Neural crest cell (in vitro differentiated cells): ENCODE measurements at places on chromosomes 2 and 18. TPM values are rescaled to one million over a fixed set of nuclear protein-coding genes. Genes with fewer than 3 reads are reported as not detected.

The IHH gene
- total RNA-seq: 0.16 TPM in 1 of 2 replicates, not detected in the other

The MOGAT1 gene
- 0.30 TPM in 1 of 2 replicates, not detected in the other for total RNA-seq

DNA sequence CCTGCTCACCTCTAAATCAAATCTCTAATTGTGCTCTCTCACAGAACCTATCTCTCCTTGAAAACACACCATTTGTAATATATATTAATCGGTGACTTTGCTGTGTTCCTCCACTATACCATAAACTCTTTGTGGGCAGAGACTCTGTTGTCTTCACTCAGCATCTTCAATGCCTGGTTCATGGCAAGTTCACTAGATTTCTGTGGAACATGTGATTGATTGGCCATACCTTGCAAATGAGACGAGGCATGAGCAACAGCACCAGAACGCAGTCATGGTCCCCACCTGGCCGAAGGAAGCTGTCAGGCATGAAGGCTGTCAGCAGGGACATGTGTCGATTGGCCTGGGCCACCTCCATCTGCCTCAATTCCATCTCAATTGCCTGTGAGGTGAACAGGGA lies 11.6 kb downstream of the DCTN1 start:
- no peak overlapping the region for H3K27ac ChIP-seq
- DNase-seq: no peak
- H3K4me1 ChIP-seq: peaks cover 3% of the 10 kb centered on the region
- no peak overlapping the region for H3K4me3 ChIP-seq
- H3K36me3 ChIP-seq: peaks cover 25% of the 10 kb centered on the region
- H3K27me3 ChIP-seq: no peaks in the 10 kb centered on the region

The SCYGR4 gene
- total RNA-seq: not detected in 2 replicates

DNA sequence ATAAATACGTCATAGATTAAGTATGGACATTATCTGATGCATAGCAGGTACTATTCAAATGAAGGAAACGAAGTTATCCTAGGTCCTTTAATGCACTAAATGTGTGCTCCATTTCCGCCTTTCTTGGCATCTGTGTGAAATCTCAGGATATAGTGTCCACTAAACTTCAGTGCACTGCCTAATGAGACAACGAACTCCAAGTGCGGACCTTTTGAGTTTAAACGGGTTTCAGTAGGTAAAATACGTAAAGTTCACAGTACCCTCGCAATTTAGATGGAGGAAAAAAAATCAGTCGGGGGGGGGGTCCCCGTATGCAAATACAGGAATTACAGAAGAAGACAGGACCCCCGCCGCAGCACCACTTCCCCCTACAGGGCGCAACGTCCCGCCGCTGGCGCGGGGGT lies 729 bp upstream of the REL start:
- H3K36me3 ChIP-seq: no peaks in the 10 kb centered on the region
- H3K27ac ChIP-seq: peak overlapping the region; percentile 79
- no peak for DNase-seq
- H3K27me3 ChIP-seq: no peaks in the 10 kb centered on the region
- H3K4me1 ChIP-seq: peaks cover 24% of the 10 kb centered on the region
- H3K4me3 ChIP-seq: peak overlapping the region; percentile 93

DNA sequence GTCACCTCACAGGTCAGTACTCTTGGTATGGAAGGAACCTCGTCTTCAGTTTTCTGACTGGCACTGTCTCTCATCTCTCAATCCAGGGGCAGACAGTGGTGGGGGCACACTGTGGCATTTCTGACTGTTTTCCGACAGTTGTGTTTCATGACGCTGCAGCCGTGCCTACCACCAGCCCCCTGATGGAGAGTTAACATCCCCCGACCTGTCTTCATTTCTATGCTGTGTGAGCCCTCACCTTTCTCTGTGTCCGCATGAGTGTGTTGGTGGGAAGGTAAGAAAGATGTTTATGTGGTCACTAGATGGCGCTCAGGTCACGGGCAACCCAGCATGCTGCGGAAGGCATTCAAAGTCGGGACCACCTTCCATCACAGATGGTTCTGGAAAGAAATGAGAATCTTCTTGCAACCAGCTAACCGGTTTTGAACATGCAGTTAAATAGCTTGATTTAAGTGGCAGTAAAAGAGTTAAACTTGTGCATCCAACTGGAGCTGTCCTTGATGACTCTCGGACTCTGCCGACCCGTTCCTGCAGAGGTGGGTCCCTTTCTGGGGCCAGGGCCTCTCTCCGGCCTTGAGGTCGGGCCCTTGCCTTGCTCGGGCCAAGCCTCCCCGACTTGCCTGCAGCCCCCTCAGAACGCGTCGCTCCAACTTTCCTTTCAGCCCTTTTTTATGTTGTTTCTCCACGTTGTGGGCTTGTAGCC lies 92.4 kb downstream of the DYSF start:
- no peak overlapping the region for H3K27ac ChIP-seq
- peaks cover 22% of the 10 kb centered on the region for H3K4me1 ChIP-seq
- H3K36me3 ChIP-seq: peaks cover 4% of the 10 kb centered on the region

GRCh38 chr2:106745468-106745867 lies 140.5 kb downstream of the ST6GAL2 start:
- H3K27me3 ChIP-seq: no peaks in the 10 kb centered on the region
- no peaks in the 10 kb centered on the region for H3K36me3 ChIP-seq
- no peak overlapping the region for H3K27ac ChIP-seq
- DNase-seq: no peak
- H3K4me1 ChIP-seq: no peaks in the 10 kb centered on the region

DNA sequence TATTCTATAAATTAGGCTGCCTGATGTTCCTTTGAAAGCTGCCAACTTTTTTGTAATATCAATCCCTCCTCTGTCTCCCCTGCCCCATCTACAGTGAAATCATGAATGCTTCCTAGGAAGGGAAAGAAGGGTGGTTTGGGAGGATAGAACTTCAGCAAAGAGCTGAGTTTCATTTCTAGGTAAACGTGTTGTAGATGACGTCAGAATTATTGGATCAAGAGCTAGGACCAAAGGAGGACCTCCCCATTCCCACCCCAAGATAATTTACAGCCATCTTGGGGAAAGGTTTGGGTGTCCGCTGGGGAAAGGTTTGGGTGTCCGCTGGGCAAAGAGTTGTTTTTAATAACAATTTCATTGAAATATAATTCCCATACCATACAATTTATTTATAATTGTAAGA lies 11.2 kb upstream of the ANKRD53 start:
- peaks cover 2% of the 10 kb centered on the region for H3K36me3 ChIP-seq
- H3K4me3 ChIP-seq: no peak overlapping the region
- H3K4me1 ChIP-seq: peaks cover 7% of the 10 kb centered on the region
- no peak for DNase-seq

The CD28 gene
- total RNA-seq: not detected in 2 replicates

The FBLN7 gene
- total RNA-seq: 19.1 and 21.4 TPM in 2 replicates

DNA sequence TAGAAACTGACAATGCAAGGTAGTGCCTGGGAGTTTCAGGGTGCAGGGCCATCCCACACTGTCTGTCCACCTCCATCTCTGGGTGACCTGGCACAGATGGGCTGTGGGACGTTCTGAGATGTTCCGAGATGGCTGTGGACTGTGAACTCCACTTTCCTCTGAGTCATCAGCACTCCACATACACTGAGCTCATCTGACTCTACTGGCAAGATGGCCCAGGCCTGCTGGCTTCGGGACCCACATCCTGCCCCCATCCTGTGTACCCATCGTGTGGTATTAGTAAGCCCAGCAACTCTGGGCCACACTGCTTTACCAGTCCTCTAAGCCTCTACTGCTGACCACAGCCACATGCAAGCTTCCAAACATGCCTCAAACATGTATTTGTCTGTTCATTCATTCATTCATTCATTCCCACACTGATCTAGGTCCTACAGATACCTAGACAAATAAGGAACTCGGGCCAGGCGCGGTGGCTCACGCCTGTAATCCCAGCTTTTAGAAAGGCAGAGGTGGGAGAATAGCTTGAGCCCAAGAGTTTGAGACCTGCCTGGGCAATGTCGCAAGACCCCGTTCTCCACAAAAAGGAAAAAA lies 124.8 kb upstream of the CXCR4 start:
- H3K27me3 ChIP-seq: no peaks in the 10 kb centered on the region
- peaks cover 46% of the 10 kb centered on the region for H3K4me1 ChIP-seq
- no peak overlapping the region for H3K27ac ChIP-seq

DNA sequence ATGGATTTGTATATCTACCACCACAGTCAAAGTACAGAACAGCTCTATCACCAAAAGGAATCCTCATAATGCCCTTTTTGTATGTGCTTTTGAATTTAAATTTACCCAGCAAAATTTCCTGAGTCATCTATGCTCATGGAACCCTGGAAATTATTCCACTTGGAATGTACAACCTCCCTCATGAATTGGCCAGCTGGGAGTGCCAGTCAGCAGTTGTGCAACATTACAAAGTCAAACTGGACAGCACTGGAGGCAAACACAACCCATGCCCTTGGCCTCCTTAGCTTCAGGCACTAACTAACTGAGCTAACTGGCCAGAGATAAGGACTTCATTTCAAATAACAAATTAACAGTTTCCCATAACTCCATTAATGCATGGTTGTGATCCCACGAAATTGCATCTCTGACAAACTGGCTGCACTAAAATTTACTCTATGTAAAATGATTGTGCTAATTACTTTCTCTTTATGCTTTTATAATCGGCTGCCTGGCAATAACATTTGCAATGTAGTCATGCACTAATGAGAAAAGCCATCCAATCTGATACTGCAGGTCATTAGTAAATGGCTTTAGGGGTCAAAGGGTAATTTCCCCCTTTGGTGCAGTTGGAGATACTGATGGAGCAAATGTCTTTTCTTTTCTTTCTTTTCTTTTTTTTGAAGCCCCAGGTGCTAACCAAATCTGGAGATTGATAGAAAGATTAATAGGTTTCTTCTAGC lies 270.5 kb downstream of the ACTR3 start:
- no peaks in the 10 kb centered on the region for H3K4me1 ChIP-seq
- H3K27me3 ChIP-seq: no peaks in the 10 kb centered on the region
- DNase-seq: no peak
- H3K36me3 ChIP-seq: no peaks in the 10 kb centered on the region
- H3K27ac ChIP-seq: no peak overlapping the region

- H3K4me3 ChIP-seq: peak within 1 kb of the TSS; percentile 92
- H3K36me3 ChIP-seq: no peaks in the 10 kb centered on the region
- peak within 1 kb of the TSS; percentile 82 for H3K27ac ChIP-seq
- peaks cover 58% of the 10 kb centered on the region for H3K27me3 ChIP-seq
- DNase-seq: peak; percentile 9
Measured at GRCh38 chr2:164620873-164621763, at the start of gene GRB14. Gene GRB14 (minus strand): TSS chr2:164621482. CDS start chr2:164621309, 173 bp downstream.

The SCG2 gene
- total RNA-seq: 8.6 and 8.8 TPM in 2 replicates

The SETBP1 gene
- total RNA-seq: 38.9 and 39.3 TPM in 2 replicates

- H3K4me3 ChIP-seq: no peak overlapping the region
- no peaks in the 10 kb centered on the region for H3K4me1 ChIP-seq
- DNase-seq: no peak
- peaks cover 9% of the 10 kb centered on the region for H3K27me3 ChIP-seq
- no peak overlapping the region for H3K27ac ChIP-seq
Measured at GRCh38 chr18:46034230-46034629, 37.8 kb downstream of the PSTPIP2 start.

- H3K4me1 ChIP-seq: peaks cover 26% of the 10 kb centered on the region
- H3K36me3 ChIP-seq: no peaks in the 10 kb centered on the region
- no peak for DNase-seq
- no peaks in the 10 kb centered on the region for H3K27me3 ChIP-seq
Measured at GRCh38 chr2:160736148-160737028, 242.8 kb upstream of the RBMS1 start.

- DNase-seq: no peak
- no peaks in the 10 kb centered on the region for H3K36me3 ChIP-seq
- peaks cover 4% of the 10 kb centered on the region for H3K4me1 ChIP-seq
- H3K27ac ChIP-seq: no peak overlapping the region
Measured at GRCh38 chr18:24535527-24536295, 75.3 kb downstream of the HRH4 start.

- peaks cover 10% of the 10 kb centered on the region for H3K36me3 ChIP-seq
- H3K4me1 ChIP-seq: no peaks in the 10 kb centered on the region
- no peaks in the 10 kb centered on the region for H3K27me3 ChIP-seq
- H3K27ac ChIP-seq: no peak overlapping the region
Measured at GRCh38 chr18:14914771-14915170, 166.8 kb downstream of the ANKRD30B start.

The LOXHD1 gene
- total RNA-seq: not detected in 2 replicates

DNA sequence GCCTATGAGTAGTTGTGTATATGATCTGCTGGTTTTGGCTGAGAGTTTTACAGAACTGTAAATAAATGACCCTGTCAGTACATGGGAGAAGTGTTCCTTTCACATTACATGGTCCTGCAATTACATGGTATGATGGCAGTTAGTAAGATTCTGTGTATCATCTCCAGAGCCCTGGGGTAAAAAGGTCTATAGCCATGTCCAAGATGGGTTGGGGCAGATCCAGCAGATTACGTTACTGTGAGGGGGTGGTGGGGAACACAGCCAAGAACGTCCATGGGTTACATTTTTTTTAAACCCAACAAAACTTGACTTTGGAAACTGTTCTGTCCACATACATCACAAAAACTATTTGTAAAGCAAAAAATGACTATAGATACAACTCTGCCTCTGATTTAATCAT lies 64.2 kb upstream of the LMAN1 start:
- no peaks in the 10 kb centered on the region for H3K36me3 ChIP-seq
- peaks cover 16% of the 10 kb centered on the region for H3K27me3 ChIP-seq
- no peaks in the 10 kb centered on the region for H3K4me1 ChIP-seq
- H3K27ac ChIP-seq: no peak overlapping the region
- no peak for DNase-seq
- no peak overlapping the region for H3K4me3 ChIP-seq

The FRZB gene
- total RNA-seq: 32.9 and 33.4 TPM in 2 replicates

DNA sequence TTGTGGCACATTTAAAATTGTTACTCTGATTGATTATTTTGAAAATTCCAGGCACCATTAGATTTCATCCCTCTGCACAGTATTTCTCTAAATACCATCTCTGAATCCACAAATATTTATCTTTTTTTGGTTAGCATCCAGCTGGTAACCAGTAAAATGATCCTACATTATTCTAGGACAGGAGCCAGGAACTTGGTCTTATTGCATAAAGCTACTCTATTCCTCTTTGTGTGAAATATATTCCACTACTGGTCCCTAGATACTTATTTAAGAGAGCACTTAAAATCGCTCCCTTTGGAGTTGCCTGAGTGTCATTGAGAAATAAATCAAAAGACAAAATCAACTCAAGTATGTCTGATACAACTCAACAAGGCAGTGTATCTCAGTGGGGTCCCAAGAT lies 7.4 kb upstream of the MBOAT2 start:
- H3K27me3 ChIP-seq: peaks cover 2% of the 10 kb centered on the region
- H3K36me3 ChIP-seq: no peaks in the 10 kb centered on the region
- peaks cover 9% of the 10 kb centered on the region for H3K4me1 ChIP-seq
- no peak overlapping the region for H3K4me3 ChIP-seq

- no peaks in the 10 kb centered on the region for H3K36me3 ChIP-seq
- no peaks in the 10 kb centered on the region for H3K27me3 ChIP-seq
- H3K4me1 ChIP-seq: no peaks in the 10 kb centered on the region
- H3K4me3 ChIP-seq: no peak overlapping the region
- DNase-seq: no peak
- H3K27ac ChIP-seq: no peak overlapping the region
Measured at GRCh38 chr2:161219211-161219610, 59.0 kb downstream of the TANK start.

- H3K36me3 ChIP-seq: peaks cover 6% of the 10 kb centered on the region
- no peak overlapping the region for H3K4me3 ChIP-seq
- DNase-seq: no peak
- no peaks in the 10 kb centered on the region for H3K27me3 ChIP-seq
- no peaks in the 10 kb centered on the region for H3K4me1 ChIP-seq
Measured at GRCh38 chr2:241656190-241656741, 18.8 kb downstream of the ATG4B start.

The TMEM127 gene
- total RNA-seq: 28.8 and 30.6 TPM in 2 replicates

- no peaks in the 10 kb centered on the region for H3K27me3 ChIP-seq
- no peak overlapping the region for H3K4me3 ChIP-seq
- no peak overlapping the region for H3K27ac ChIP-seq
- DNase-seq: no peak
- H3K4me1 ChIP-seq: peaks cover 8% of the 10 kb centered on the region
Measured at GRCh38 chr18:3225588-3225987, 5.8 kb upstream of the MYOM1 start.

GRCh38 chr2:144521686-144522085 lies 1.8 kb upstream of the ZEB2 start:
- peaks cover 38% of the 10 kb centered on the region for H3K4me1 ChIP-seq
- no peak overlapping the region for H3K4me3 ChIP-seq
- peaks cover 3% of the 10 kb centered on the region for H3K36me3 ChIP-seq
- H3K27me3 ChIP-seq: peaks cover 3% of the 10 kb centered on the region
- no peak for DNase-seq
